ENCODE measurements at places on chromosomes 12 and 14.

DNA sequence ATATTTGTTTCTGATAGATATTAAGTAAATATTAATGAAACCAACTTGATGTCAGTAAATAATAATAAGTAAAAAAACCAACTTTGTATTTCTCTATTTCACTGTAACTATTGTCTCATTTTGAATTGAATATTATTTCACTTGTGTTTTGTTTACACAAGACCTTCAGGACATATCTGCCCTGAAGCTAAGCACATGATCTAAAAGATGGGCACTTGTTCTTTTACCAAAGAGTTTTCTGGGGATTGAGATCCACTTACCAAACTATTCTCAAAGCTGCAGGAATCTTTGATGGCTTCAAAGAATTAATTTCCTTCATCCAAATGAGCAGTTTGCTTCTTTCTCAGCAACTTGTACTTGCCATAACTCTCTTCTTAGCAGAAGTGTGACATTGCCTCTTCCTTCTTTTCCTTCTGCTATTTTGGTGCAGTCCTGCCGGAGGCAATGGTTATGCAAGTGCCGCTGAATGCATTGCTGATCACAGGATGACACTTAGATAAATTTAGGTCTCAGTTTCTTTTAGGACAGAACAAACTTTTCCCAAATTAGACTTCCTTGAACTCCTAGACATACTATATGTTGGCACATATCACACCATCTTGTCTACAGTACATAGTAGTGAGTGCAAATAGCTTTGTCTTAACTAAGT is 9.2 kb downstream of the FAR2 start:
- DNase-seq, result no peak

- DNase-seq, result no peak
Observed at GRCh38 chr12:33825986-33826602, 196.2 kb upstream of the ALG10 start.

- no peak for DNase-seq
Observed at GRCh38 chr12:76084863-76085519, 506 bp upstream of the NAP1L1 start.

DNA sequence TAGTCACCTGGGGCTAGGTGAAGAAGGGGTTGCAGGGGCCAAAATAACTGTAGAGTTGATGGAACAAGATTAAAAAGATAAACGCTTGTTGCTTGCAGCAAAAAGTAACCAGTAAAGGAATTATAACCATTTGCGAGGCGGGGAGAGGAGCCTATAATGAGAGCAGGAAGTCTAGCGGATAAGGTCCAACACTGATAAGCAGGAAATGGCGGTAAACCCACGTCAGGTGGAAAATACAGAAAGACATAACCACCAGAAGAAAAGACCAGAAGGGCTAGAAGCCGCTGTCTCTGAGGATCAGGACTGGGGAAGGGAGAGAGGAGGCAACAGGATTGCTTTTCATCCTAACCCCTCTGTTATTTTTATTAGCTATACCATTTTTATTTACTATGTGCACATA is 303.3 kb downstream of the DPF3 start:
- no peak for DNase-seq

DNA sequence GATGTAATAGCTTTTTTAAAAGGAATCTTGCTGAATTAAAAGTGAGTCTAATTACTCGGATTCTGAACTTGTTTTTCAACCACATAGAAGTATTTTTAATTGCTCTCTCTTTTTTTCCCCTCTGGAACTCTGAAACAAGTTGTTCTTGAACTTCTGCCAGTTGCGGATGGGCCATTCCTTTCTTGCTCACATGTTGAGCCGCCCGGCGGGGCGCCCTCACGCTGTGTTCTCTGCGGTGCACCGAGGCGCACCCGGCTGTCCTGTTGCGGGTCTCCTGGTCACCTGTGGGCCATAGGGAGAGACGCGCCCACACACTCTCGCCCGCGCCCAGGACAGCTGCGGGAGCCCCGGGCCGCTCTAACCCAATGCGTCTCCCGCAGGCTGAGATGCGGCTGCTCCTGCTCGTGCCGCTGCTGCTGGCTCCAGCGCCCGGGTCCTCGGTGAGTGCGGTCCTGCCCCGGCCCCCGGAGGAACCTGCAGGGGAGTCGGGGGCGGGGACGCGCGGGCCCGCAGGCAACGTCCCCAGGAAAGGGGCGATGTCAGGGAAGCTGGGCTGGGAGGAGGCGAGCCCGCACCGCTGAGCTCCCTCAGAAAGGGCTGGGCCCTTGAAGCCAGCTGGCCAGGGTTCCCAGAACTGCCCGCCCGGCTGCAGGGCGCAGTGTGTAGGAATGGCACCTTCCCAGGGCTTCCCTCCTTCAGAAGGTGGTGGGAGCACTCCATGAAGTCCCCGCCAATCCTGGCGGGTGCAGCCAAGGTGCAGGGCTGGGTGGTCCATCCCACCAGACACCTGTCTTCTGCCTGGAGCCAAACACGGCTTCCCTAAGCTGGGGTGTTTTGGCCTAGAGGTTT is 2.3 kb downstream of the PAPLN start:
- no peak for DNase-seq

All from stimulated activated CD4-positive, alpha-beta T cell treated with anti-CD3 and anti-CD28 coated beads, Interleukin-1b, Interleukin-23, amount 100 ng/mL, for 1 hour (primary cell).